Cortex of kidney (tissue), 1 donor: ENCODE measurements at places on chromosomes 6 and 20.

- no peak for DNase-seq
Observed at GRCh38 chr20:32973077-32973717, 31.0 kb downstream of the SUN5 start.

GRCh38 chr6:124963831-124964763, 1.9 kb downstream of the RNF217 start:
- DNase-seq = no peak

- DNase-seq = no peak
Observed at GRCh38 chr6:49552596-49552995, 2.1 kb downstream of the C6orf141 start.

- DNase-seq = no peak
Observed at GRCh38 chr6:79946272-79947190, 822 bp downstream of the ELOVL4 start.

GRCh38 chr20:9031991-9032390, 36.9 kb upstream of the PLCB4 start:
- DNase-seq = no peak

DNA sequence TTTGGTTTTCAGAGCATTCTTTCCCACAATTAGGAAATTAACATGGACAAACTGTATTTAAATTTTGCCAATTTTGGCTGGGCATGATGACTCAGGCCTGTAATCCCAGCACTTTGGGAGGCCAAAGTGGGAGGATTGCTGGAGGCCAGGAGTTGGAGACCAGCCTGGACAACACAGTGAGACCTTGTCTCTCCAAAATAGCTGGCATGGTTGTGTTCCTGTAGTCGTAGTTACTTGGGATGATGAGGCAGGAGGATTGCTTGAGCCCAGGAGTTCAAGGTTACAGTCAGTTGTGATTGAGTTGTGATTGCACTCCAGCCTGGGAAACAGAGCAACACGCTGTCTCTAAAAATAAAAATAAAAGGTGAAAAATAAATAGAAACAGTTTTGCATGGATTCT, 15.0 kb downstream of the PANK2 start:
- no peak for DNase-seq

GRCh38 chr20:35503841-35504561, 25.5 kb downstream of the C20orf173 start:
- no peak for DNase-seq

DNA sequence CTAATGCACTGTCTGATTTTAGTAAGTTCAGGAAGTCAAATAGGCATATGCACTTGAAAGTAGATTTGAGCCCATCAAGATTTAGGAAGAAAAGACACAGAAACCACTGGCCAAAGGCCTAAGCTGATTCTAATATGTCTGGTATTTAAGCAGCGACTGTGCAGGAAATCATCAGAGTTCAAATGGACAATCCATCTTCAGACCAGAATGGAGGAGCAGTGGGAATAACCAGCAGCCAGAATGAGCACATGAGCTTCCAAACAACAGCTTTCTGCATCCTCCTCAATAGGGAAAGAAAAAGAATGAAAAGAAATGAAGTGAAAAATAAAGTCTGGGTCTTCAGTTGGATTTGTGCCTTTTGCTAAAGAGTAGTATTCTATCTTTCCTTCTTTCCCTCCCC, 50.6 kb downstream of the SOD2 start:
- no peak for DNase-seq

GRCh38 chr6:112910256-112910655, 563.1 kb downstream of the RFPL4B start:
- DNase-seq = no peak
